ENCODE measurements at places on chromosomes 6 and 20. TPM values are rescaled to one million over a fixed set of nuclear protein-coding genes. Genes with fewer than 3 reads are reported as not detected.

Gene NOTCH4
- 19.9 TPM for polyA plus RNA-seq

Gene ZBTB12
- polyA plus RNA-seq = 9.5 TPM

- DNase-seq = no peak
Measured at GRCh38 chr6:116568111-116568510, 3.2 kb upstream of the RWDD1 start.

Gene MYLIP
- polyA plus RNA-seq = 41.5 TPM

Gene DDX39B
- polyA plus RNA-seq = 368 TPM

DNA sequence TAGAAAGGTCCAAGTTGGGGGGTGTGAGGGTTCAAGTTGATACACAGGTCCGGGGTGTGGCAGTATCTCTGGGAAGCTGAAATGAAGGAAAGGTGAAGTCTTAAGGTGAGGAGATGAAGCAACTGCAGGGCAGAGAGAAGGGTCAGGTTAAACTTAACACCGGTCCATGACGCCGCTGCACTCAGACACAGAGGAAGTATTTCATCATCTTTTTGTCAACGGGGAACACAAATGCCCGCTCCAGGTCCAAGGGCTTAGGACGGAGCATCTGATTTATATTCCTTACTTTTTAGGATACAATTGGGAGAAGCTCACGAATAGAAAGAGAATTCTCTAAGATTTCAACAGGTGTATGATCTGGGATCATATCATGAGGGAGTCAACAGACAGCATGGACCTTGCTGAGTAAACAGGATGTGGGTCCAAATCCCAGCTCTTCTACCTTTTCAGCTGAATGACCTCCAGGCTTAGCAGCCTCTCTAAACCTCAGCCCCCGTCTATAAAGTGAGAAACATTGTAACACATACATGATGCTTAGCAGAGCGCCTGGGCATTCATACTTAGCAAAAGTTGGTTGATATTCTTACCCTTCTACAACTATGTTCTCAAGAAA is 197.5 kb downstream of the ATXN1 start:
- no peak for DNase-seq

- DNase-seq = no peak
Measured at GRCh38 chr6:1726341-1726768, 116.6 kb downstream of the FOXC1 start.

DNA sequence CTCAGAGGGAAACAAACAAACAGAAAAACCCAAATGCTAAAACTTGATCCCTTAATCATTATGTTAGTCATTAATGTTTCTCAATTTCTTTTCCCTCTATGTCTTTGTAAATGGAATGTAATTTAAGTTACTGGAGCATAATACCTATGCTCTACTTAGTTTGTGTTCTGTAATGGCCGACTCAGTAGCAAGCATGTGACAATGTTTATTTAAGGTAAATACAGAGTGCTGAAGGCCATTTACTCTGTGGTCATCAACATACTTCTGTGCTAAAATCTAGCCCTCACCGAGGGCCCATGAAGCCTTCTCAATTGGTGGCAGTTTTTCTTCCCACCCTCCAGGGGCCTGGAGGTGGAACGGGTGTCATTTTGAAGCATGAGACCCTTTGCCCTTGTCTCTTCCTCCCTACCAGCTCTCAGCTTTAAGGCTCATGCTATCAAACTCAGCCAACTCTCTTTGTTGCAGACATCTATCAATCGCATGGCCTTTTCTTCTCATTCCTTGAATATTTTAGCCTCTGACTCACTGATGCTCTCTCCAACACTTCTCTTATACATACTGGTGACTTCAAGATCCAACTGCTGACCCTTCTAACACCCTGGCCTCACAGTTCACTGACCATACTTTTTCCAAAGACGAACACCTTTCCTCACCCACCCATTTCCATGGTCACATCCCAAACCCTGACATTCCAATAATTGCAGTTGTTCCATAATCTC is 48.2 kb downstream of the STX7 start:
- no peak for DNase-seq

Gene SLC26A8
- 0.22 TPM for polyA plus RNA-seq

DNA sequence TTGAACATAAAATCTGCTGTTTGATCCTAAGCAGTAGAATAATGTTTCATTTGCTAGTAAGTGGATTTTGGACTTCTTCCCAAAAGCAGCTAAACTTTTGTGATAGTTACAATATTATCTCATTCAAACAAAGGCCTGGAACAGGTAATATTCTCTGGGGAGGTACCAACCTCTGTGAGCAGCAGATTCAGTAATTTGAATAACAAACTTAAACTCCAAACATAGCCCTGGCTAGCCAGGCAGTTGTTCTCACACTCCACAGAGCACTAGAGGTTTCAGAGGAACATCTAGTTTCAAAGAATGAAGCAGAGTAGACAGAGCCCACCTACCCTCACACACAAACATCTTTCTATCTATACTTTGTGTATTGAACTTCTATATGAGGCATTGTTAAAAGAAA is 40.9 kb downstream of the LGSN start:
- no peak for DNase-seq

Gene SLC12A5
- polyA plus RNA-seq = 0.52 TPM

DNA sequence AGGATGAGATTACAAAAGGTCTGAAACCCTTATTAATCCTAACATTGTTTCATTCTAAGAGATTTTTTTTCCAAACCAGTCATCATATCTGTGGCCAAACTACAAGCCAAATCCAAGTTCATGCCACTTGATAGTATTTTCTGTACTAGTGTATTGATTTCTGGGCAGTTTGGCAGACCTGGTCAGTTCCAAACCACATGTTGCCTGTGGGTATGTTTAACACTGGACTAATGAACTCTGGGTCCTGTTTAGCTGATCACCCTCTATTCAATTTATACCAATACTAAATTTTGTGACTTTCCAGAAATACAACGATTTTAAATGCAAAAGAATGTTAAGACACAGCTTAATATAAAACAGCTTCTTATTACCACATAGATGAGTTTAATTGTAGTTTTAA is 24.0 kb downstream of the TBX18 start:
- DNase-seq = no peak

DNA sequence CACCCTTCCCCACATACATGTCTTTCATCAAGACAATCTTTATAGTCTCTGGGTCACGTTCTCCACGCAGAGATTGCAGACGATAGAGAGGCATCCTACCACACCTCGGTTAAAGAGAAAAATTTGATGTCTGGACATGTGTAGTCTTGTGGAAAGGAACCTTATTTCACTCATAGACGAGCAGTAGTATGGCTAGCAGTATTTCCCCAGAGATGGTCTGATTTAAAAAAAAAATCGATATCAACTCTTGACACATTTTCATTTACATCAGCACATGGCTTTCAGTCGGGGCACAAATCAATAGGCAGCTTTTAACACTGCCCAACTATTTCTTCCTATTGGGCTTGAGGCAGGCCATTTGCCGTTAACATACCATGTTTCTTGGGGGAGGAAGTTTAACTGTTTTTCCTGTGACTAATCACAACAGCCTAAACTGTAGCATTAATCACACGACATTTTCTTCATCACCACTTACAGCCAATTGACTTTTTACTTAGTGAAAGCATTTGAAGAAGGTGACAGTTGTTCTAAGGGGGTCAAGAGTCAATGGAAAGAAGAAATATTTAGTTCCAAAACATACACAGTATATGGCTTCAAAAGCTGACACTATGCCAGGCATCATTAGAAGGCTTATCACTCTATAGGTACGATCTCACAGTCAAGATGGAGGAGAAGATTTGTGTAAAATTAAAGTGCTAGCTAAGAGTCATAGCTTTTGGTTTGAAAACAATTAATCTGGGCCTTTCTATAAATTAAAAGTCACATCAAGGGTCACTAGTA is 129.5 kb upstream of the HDAC2 start:
- no peak for DNase-seq

Gene TRAPPC3L
- 0.09 TPM for polyA plus RNA-seq

DNA sequence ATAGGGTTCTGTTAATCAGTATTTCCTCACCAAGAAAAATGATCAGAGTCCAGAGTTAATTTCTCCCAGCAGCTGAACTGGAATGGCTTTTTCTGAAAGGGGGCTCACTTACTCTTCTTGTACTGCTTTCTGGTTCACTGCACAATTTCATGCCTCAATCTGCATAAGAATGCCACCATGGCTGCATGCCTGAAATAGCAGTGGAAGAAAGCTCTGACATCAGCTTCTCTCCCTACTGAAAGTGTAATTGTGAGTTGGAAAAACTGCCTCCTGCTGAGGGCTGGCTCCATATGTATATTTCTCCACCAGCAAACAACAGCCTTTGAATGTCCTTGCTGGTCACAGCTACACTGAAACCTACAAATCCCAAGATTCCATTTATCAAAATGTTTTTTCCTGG is 1027.2 kb upstream of the GJE1 start:
- DNase-seq = no peak

GRCh38 chr6:16055852-16056251 is 73.0 kb upstream of the MYLIP start:
- no peak for DNase-seq

DNA sequence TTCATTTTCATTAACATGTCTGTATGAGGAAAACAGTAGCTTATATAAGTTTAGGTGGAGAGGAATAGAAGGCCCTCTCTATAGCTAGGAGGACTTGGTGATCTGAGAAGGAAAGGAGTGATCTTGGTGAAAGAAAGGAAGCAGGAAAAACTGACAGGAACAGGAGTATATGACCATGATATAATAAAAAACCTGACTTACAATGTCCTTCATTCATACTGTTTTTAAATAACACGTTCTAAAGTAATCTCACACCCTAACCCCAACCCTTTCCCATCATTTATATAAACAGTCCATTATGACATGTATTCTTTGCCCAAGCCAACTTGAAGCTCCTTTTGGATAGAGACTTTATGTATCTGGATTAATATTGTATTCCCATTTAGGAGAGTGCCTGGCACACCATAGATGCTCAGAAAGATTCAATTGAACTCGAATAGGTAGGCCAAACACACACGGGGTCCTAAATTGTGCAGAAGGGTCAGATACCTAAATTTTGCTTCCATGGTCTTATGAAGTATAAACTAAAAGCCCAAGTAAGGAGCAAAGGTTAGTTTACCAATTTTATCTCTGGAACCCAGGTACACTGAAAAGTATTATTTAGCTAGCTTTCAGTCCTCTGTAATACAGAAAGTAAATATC is 75.9 kb downstream of the OR2B2 start:
- DNase-seq = no peak

DNA sequence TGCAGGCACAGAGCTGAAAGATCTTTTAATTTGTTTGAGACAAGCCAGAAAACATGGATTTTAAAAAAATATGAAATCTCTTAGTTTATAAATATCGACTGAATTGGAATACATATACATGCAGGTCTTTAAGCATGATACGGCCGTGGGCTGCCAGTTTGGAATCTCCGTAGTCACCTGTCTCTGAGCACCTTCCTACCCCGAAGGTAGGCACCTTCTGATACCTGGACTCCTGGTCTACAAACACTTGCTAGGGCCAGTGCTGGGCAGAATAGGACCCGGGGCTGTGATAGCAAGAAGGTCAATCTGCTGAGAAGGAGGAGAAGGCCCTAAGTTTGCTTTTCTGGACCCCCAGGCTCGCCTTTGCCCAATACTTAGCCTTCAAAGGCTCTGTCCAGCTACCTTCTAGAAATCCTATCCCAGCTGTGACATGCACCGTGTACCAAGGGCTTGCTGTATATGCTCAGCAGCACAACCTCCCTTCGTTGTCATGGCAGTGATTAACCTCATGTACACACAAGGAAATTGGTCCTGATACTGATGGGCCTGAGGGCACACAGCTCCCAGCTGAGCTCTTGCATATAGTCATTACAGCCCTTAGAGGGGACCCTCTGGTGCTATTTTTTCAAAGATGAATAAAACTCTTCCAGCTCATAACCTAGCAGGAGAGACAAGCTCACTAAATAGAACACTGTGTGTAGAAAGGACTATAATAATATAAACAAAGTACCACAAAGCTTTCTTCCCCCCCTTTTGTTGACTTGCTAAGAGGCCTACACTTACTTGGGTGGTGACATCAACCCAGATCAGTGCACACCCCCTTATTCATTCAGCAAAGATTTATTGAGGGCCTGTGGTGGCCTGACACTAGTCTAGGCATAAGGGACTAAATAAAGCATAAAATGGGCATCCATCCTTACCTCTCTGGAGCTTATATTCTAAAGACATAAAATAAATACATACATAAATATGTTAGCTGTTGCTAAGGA is 17.7 kb downstream of the SNPH start:
- no peak for DNase-seq

DNA sequence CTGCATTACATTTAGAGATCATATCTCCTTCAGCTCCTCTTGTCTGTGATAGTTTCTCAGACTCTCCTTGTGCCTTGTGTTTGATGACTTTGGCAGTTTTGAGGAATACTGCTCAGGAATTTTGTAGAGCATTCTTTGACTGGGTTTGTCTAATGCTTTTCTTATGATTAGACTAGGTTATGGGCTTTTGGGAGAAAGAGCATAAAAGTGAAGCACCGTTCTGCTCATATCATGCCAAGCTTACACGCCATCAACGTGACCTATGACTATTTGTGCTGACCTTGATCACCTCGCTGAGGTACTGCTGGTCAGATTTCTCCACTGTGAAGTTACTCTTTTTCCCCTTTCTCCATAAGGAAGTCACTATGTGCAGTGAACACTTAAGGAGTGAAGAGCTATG is 256.0 kb downstream of the LY86 start:
- DNase-seq = no peak

DNA sequence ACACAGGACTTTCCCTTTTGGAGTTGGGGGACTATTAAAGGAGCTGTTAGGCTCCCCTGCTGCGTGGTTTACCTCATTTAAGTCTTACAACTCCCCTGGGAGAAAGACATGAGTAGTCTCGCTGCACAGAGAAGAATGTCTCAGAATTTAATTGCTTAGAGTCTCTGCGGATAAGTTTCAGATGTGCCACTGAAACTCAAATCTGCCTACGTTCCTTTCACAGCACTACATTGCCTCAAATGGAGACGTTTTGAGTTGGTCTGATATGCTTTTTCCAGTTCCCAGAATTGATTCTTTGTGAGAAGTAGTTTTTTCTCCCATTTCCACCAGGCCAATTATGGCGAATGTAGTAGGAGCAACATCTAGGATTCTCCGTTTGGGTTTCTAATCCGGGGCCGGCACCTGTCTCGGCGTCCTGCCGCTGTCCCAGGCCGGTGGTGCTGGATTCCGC is 532 bp upstream of the SLC35F1 start:
- no peak for DNase-seq

DNA sequence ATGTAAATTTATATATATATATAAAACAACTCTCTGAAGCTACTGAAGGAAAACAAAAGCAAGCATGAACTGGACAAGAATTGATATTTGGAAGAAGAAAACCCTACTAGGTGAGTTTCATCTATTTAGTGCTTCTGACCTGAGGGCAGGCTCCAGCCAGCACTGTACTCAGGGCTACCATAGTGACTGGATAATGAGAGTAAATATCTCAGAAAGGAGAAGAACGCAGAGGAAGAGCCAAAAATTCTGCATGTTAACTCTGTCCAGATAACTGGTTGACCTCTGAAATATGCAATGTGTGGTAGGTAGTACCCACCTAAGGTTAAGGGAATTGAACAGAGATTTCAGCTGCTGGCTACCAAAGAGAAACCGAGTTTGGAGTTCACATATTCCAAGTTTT is 41.4 kb upstream of the CCN2 start:
- DNase-seq = no peak

- DNase-seq = no peak
Measured at GRCh38 chr6:37339741-37340638, 13.8 kb upstream of the RNF8 start.
